ENCODE measurements at places on chromosomes 6 and 20.

- no peak for DNase-seq
Measured at GRCh38 chr20:24785141-24786110, 163.6 kb upstream of the CST7 start.

DNA sequence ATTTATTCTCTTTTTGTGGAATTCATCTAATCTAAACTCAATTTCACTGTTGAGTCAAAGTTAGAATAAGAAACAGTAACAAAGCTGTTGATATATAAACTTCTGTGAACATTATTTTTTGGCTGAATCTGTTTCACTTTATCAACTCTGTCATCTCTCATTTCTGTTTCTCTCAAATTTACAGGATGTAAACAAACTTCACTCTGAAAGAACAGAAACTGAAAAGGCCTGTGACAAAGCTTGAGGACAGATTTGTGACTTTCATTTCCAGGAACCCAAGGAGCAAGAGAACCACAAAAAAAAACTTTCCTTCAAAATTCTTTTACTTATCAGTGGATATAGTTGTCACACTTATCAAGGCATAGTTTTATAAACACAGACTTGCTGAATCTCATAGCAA lies 447.9 kb upstream of the OPRM1 start:
- DNase-seq: no peak

DNA sequence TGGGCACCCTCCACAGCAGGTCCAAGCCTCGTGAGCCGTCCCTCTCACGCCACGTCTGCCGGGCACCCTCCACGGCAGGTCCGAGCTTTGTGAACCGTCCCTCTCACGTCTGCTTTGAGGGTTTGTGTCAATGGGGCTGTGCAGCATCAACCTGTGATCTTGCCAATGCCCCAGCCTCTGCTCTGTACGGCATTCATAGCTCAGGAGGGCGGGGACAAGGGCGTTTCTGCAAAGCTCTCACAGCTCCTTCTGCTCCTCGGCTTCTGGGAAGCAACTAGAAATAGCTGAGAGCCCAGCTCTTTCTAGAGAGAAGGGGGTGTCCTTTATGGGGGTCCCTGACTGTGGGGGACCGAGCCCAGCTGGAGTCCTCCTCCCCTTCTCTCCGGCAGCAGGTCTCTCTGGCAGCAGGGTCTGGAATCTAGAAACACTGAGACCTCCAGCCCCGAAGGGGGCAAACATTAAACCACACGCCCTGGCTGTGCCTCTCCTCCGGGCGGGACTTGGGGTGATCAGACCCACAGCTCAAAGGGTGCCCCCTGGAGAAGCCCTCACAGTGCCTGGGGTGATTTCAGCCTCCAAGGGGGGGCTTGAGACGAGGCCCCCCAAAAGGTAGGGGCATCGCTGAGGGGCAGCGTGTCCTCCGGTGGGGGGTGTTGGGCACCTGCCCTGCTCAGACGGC lies 41.2 kb upstream of the CHRNA4 start:
- DNase-seq: no peak

- peak; percentile 5 for DNase-seq
Measured at GRCh38 chr6:8556370-8557013, 121.1 kb upstream of the SLC35B3 start.

DNA sequence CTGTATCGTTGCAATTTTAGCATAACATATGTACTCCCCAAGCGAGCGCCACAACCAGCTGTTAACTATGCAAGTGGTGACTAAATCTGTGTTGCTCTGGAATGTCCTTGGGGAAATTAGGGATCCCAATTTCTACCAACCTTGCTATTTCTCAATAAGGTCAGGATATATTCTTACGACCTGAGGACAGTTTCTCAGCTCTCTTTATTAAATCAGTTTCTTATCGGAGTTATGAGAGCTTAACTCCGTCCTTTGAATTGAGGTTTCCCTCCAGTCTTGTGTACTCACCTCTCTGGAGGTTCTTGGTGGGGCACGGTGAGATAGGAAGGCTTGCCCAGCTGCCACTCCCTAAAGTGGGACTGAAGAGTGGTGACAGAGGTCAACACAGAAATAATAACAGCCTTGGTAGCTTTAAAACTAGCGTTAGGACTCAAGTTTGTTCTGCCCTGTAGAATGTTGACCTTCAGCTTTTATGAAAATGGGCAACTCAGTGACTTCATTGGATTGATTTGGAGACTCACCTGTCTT lies 694 bp downstream of the MRPS18B start:
- no peak for DNase-seq

- no peak for DNase-seq
Measured at GRCh38 chr6:145891126-145891525, 73.0 kb downstream of the SHPRH start.

- DNase-seq: no peak
Measured at GRCh38 chr6:1386038-1386709, 3.2 kb upstream of the FOXF2 start.

DNA sequence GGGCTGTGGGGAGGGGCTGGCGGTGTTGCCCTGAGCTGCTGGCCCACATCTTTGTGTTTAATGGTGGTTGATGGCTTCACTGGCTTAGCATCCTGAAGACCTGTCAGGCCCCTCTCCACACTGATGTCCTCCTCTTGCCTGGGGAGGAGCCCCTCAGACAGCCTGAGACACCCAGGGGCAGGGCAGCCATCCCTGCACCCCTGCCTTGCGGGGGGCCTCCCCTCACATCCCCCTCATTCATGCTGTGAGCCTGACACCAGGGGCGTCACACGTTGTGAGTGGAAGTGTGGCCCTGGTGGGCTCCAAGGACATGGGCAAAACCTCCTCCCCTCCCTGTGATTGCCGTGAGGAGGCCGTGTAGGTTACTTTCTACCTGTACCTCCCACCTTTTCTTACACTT lies 152.7 kb downstream of the DTNBP1 start:
- no peak for DNase-seq

DNA sequence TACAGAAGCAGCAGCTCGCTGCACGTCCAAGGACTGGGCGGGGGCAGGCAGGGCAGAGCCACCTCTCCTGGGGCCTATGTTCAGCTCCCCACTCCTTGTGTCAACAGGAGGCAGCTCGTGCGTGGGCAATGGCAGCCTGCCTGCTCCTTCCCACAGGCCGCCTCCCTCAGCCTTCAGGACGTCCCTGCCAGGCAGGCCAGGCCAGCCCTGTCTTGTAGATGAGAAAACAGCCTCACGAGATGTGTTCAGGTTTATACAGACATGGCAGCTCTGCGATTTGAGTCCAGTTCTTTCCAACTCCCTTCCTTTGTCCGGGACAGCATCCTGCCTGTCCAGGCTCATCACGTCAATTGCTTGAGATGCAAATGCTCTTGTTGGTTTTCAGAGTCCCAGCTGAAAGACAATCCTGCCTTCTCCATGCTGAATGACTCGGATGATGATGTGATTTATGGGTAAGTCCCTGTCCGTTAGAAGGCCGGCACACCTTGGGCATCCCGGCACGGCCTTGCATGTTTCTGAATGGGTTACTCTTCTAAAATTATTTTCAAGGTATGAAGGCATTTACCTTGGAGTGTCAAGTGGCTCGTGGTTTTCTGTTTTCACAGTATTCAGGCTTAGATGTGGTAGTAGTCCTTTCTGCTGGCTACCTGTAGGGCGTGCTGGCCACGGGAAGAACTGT lies 13.5 kb downstream of the DYNLT1 start:
- no peak for DNase-seq

- no peak for DNase-seq
Measured at GRCh38 chr6:156928972-156929371, 151.8 kb downstream of the ARID1B start.

GRCh38 chr6:167347226-167347625 lies 22.3 kb downstream of the TTLL2 start:
- no peak for DNase-seq

GRCh38 chr6:54559136-54559535 lies 250.9 kb downstream of the TINAG start:
- DNase-seq: no peak

DNA sequence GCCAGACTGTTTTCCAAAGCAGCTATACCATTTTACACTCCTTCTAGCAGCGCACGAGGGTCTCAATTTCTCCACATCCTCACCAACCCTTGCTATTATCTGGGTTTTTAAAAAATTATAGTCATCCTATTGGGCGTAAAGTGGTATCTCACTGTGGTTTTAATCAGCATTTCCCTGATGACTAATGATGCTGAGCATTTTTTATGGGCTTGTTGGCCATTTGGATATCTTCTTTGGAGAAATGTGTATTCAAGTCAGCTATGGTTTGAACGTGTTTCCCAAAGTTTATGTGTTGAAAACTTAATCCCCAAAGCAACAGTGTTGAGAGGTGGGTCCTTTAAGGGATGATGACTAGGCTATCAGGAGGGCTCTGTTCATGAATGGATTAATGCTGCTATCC lies 6.7 kb downstream of the MCUR1 start:
- DNase-seq: no peak

GRCh38 chr6:39876826-39877225 lies 57.4 kb downstream of the MOCS1 start:
- DNase-seq: no peak

GRCh38 chr6:151091571-151091970 lies 148.2 kb upstream of the AKAP12 start:
- no peak for DNase-seq

- DNase-seq: no peak
Measured at GRCh38 chr20:14434384-14435136, 97.1 kb upstream of the FLRT3 start.

DNA sequence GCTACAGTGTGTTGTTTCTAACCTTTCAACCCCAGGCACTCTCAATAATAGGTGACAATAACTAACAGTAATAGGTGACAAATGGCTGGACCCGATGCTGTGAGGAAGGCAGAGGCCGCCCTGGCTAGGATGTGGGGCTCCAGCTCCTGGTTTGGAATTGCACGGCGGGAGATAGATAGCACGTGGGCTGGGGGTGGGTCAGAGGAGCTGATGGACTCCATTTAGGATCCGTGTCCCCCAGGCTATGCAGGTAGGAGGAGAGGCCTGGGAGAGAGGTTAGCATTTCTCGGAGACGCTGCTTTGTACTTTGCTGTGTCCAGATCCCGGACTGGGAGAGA lies 61.4 kb downstream of the EZR start:
- no peak for DNase-seq

- DNase-seq: no peak
Measured at GRCh38 chr20:62486484-62486883, 10.7 kb upstream of the GATA5 start.

GRCh38 chr20:57622201-57622570 lies 2.0 kb upstream of the ZBP1 start:
- DNase-seq: no peak

GRCh38 chr20:10511170-10511508 lies 76.0 kb downstream of the SLX4IP start:
- no peak for DNase-seq

Data from HEK293T (cell line).